Anterior cingulate cortex (tissue), 58 donors: ENCODE measurements at places on chromosomes 7 and 10.

DNA sequence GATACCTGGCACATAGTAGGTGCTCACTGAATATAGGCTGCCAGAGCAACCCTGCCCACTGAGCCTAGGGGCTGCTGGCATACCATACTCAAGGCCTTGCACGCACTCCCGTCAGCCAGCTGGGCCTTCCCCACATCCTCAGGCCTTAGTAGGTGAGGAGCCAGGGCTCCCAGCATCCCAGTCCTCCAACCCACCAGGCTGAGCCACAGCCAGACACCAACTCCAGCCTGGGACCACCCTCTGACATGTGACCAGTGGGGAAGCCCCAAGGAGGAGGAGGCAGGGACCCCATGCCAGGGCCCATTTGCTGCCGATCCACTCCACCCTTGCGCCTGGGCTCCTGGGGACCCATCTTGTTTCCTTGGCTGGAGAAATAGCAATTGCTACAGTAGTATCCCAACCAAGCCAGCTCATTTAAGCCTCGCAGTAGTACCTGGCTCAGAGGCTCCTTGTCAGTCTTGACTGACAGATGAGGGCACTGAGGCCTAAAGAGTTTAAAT lies 11.4 kb downstream of the SLIT1 start:
- no peak for DNase-seq

DNA sequence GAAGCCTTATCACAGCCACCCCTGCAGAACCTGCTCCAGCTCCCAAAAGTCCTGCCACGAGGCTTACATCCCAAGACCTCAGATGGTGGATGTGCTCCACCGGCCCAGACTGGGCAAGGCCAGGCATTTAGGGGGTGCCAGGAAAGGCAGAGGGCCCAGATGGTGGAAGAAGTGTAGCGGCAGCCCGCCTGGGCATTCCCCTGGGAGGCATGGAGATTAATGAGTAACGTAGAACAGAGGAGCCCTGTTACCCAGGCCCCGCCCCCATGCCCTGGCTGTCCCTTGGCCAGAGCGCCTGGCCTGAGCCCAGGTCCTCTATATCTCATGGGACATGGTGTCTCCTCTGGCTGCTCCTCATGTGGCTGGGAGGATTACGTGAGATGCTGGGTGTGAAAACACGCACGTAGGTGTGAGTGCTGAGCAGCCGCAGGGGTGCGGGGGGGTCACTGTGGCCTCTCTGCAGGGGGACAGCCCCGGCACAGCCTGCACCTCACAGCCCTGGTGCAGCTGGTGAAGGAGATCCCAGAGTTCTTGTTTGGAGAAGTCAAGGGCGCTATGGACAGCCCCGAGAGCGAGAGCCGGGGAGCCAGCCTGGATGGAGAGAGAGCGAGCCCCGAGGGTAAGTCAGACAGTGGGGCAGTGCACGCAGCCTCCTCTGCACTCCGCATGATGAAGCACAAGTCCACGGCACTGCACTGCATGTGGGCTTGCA lies 52.9 kb downstream of the ZNF467 start:
- peak; percentile 67 for DNase-seq

GRCh38 chr7:87007038-87007437 lies 52.4 kb downstream of the ELAPOR2 start:
- DNase-seq: no peak

DNA sequence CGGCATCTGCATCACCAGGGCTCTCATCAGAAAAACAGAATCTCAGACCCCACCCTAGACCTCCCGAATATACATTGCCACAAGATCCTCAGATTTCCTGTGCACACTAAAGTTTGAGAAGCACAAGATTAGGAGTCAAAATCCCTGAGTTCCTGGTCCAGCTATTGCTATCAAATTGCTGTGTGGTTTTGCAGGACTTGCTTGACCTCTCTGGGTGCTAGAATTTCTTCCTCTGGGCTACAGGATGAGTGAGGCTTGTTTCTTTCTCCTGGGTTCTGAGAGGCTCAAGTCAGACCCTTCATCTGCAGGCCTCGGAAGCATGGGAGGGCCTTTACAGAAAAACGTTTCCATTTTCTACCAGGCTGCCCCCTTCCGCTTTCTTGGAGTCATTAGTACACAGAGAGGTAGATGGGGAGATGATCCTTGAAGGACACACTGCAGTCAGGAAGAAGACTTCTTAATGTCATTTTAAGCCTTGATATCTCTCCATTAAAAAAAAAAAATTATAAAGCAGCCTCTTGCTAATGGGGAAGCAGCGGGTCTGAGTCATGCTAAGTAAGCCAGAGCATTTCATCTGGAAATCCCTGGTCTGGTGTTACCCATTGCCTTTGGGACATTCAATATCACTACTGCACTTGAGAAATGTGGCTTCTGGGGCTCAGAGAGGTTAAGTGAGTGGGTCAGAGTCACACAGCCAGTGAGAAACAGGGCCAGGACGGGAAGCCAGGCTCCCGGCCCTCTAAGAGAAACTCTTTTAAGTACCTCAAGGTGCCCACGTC lies 173.5 kb downstream of the KCNMA1 start:
- no peak for DNase-seq

DNA sequence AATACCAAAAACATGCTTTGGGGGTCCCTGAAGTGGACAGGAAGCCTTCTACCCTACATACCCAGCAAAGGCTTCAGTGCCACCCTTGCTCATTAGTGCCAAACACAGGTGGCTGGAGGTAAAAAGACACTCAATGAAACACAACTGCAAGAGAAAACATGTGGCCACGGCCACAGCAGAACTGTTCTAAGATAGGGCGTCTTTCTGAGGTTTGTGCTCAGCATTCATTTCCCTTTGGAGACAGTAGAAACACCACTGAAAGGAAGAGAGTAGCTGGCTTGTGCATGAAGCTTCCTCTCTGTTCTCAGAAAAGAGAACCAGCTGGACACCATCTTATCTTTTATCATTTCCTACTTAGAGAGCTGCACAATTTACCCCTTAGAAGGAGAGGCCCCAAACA lies 143.0 kb downstream of the PLXNA4 start:
- DNase-seq: no peak

DNA sequence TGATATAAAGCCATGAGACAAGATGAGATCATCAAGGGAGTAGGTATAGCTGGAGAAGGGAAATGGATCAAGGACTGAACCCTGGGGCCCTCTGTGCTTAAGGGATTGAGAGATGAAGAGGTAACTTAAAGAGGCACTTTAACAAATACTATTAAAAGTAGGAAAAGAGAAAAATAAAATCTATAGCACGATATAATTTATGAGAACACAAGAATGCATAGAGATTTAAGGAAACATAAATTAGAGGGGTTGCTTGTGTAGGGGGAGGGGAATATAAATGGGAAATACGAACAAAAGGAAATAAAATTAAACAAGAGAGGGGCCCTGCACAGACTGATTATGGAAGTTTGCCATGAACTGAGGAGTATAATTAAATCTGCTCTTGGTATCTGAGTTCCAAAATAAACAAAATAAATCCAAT lies 15.6 kb upstream of the LRRC17 start:
- no peak for DNase-seq

GRCh38 chr7:17677408-17677807 lies 262.9 kb downstream of the SNX13 start:
- DNase-seq: no peak

DNA sequence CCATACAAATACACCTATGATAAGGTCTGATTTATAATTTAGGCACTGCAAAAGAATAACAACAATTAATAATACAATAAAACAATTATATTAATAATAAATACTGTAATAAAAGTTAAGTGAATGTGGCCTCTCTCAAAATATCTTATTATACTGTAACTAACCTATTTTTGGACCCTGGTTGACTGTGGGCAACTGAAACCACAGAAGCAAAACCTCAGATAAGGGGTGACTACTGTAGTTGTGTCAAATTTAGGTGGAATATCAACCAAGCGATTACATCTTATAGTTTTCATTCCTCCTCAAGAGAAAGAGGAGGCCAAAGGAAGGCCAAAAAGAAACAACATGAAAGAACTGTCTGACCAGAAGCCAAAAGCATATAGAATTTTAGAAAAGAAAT lies 103.9 kb downstream of the SKAP2 start:
- DNase-seq: no peak

DNA sequence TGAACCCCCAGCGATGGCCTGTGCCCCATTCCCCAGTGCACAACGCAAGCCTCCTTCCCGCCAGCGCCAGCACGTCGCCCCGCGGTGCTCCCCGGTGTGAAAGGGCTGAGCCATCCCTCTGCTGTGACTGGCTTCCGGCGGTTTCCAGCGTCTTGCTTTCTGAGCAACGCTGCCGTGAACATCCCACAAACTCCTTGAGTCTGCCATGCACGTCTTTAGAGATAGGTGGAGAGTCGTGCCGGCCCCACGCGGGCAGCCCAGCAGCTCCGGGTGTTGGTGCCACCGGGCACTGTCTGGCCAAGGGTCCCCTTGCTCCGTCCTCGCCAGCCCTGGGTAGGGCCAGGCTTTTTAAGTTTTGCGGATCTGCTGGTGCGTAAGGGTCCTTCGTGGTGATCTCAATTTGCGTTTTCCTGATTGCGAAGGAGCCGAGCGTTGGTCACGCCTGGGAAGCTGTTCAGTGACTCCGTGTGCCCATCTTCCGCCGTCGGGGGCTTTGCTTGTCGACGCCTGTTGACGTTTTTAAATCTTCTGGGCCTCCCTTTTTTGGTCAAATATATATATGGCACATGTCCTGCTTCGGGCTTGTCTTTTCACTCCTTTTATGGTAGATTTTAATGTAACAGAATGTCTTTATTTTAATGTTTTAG lies 70.6 kb downstream of the FOXL3 start:
- DNase-seq: no peak

DNA sequence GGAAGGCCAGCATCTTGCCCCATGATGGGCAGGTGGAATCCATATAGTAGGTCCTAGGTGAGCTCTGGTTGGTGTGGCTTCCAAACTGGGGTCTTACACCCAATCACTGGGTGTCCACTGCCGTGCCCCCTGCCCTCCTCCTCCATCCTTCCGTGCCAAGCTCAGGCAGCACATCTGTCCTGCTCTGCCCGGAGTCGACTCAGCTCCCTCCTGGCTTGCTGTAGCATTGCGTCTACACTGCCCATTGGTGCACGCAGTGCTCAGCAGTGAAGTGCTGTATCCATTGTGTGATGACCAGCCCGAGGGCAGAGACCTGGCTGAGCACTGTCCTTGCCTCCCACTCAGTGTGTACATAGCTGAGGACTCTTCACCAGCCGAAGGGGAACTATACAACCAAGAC lies 148.4 kb downstream of the ADAM12 start:
- no peak for DNase-seq

DNA sequence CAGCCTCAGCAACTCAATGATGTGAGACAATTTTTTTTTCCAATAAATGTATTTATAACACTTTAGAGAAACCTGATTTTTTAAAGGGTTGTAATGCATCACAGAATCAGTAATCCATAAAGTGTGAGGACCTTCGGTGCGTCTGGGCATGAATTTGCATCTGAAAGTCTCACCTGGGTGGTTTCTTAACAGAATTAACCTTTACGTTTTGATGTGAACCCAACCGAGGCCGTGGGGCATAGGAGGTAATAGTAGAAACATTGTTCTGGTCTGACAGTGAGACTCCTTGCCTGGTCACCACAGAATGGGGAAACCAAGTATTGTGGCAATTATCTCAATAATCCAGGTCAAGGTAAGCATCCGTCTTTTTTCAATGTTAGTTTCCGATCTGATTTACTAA lies 114.6 kb downstream of the PRKCQ start:
- no peak for DNase-seq

- DNase-seq: no peak
Observed at GRCh38 chr10:11772575-11773288, 30.6 kb downstream of the ECHDC3 start.

GRCh38 chr10:32413513-32413912 lies 32.4 kb upstream of the CCDC7 start:
- DNase-seq: no peak

DNA sequence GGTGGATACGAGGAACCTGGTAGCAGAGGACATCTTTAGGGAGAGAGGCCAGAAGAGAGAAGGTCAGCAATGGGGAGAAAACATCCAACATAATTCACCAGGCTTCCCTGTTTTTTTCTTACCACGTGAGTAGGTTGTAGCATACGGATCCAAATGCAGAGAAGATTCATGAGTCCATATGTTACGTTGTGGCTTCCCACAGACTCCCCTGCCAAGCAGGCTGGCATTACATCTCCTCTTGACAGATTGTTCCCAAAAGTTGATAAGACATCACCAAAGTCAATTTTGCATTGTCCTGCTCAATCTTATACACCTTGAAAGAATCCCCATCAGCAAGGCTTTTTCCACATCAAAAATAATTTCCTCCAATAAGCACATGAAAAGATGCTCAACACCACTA lies 39.7 kb downstream of the DRGX start:
- DNase-seq: no peak

DNA sequence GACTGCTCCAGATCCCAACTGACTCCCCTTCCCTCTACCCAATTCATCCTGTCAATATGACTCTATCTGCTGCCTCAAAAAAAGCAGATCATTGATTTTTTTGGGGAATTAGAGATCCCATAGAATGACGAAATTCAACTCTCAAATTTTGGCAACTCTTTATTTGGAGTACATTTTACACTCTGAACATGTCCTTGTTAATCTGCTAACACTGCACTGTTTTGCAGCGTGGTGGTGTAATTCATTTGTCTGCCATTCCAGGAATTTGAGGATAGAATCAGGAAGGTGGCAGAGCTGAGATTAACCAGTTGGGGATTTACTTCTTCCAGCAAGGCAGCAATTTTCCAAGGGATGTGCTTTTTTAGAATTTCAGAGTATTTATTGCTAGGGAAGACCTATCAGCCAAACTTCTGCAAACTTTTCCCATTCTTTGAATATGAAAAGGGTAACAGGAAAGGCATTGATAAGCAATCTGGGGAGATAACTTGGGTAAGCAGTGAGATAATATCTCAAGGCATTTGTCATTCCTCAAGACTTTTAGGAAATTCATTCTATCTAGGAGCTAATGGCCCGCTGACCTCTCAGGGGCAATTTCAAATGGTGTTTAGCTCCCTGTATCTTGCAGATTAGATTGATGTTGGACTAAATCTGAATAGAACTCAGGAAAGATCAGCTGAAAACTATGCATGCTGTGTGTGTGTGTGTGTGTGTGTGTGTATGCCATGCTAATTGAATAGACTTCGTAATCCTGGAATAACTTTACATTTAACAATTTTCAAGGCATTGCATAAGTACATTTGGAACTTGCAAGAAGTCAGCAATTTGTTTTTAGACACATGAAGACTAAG lies 9.7 kb downstream of the BAMBI start:
- DNase-seq: no peak

DNA sequence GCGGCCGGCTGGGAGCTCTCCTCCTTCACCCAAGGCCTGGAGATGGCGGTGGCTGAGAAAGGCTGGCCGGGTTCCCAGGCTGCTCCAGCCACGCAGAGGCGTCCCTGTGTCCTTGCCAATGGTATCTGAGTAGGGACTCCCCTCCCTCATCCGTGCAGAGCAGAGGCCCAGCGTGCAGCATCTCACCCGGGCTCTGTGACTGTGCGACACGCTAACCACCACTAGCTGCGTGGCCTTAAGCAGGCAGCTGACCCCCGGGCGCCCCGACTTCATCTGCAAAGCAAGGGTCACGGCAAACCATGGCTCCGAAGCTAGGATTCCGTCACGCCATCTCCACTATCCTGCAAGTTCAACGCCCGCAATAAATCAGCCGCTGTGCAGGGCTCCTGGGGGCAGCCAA lies 47.2 kb upstream of the TNRC18 start:
- no peak for DNase-seq

GRCh38 chr7:26959290-26959689 lies 94.9 kb upstream of the SKAP2 start:
- no peak for DNase-seq

GRCh38 chr10:44006771-44007170 lies 358.1 kb upstream of the ZNF32 start:
- no peak for DNase-seq

- DNase-seq: no peak
Observed at GRCh38 chr7:114073701-114074100, 154.9 kb upstream of the PPP1R3A start.

- DNase-seq: no peak
Observed at GRCh38 chr10:75465450-75465827, 34.0 kb downstream of the LRMDA start.

GRCh38 chr7:135074096-135074495 lies 73.8 kb upstream of the TMEM140 start:
- DNase-seq: no peak
